Cardiac fibroblast (primary cell): ENCODE measurements at places on chromosomes 3 and 15.
A peak's percentile ranks its signal among the peaks of the same experiment; 100 is the strongest.

DNA sequence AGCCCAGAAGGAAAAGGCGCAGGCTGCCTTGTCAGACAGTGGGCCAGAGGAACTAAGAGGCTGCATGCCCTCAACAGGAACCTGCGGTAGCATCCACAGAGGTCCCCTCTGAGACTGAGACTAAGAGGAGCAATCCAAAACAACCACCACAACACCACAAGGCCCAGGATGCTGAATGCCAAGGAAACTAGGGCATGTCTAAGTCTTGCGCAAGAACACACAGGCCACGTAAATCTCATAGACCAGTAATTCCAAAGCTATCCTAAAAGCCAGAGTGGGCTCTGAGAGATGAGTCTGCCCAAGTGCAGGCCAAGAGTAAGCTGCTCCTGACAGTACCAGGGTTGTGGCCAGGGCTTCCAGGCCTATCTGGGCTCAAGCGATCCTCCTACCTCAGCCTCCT, 12.9 kb downstream of the MON1A start:
- peak; percentile 52 for DNase-seq

- DNase-seq, result no peak
Observed at GRCh38 chr15:23564821-23565394, 566 bp upstream of the MKRN3 start.

DNA sequence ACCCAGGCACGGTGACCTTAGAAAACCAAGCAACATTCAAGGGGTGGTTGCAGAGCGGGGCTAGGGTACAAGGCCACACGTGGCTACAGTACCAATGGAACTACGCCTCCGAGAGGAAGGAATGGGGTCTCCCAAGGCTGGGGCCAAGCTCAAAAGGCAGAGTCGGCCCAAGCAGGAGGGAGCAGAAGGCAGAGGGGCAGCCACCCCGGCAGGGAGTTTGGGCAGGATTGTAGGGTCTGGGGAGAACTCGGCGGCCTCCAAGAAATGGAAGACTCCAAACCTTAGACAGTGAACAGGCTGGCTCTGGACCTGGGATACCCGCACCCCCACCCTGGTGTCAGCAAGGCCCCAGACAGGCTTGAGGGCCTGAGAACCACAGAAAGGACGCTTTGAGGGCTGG, 28.7 kb downstream of the ATRIP start:
- DNase-seq, result no peak

GRCh38 chr3:133123636-133124035, 85.4 kb downstream of the TMEM108 start:
- DNase-seq, result no peak

- DNase-seq, result no peak
Observed at GRCh38 chr15:95698230-95698629, 632.3 kb upstream of the NR2F2 start.

DNA sequence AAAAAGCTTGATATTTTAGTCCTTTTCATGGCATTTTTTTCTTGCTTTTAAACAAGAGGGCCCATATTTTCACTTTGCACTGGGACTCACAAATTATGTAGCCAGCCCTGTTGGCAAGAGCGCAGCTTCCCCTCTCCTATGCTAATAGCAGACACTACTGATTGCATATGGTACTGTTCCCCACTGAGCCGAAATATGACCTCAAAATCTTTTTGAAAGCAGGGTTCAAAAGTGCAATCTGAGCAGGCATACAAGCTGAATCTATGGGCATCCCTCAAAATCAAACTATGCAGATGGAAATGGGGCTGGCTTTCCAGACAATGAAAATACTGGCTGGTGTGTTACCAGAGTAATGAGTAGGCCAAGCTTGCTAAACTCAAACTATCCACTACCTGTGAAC, 225.2 kb upstream of the SETMAR start:
- no peak for DNase-seq

DNA sequence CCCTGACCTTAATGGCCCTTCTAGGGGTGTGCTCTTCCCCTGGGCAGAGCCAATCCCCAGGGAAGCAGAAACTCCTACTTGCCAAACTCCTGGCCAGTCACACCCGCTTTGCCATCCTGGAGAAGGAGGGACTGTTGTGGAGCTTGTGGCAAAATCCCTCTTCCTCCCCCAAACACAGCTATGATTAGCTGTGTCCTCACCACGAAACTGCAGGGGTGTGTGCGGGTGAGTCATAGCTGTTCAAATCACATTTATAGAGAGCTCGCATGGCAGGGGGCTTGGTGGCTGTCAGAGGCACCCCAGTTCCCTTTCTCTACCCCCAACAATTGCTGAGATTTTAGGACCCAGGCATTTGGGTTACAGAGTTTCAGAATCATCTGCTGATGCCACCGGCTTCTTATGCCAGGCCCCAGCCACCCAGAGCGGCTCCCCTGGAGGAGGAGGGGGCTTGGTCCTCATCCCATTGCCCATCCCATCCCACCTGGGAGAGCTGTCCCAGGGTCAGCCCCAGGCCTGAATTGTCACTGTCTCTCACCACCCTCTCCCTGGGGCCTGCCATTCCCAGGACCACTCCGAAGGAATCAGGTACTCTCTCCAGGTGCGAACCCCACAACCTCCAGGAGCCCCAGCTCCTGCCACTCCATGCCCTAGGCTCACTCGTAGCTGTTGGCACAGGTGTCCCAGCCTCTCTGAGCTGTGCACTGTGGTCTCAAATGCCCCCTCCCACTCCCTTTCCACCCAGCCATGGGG, 28.8 kb upstream of the MAGEF1 start:
- peak; percentile 28 for DNase-seq

GRCh38 chr3:17094551-17094950, 209.8 kb downstream of the PLCL2 start:
- no peak for DNase-seq

- no peak for DNase-seq
Observed at GRCh38 chr15:100118546-100118945, 223.2 kb downstream of the ADAMTS17 start.

GRCh38 chr3:44055951-44056350, 185.7 kb upstream of the TOPAZ1 start:
- no peak for DNase-seq

DNA sequence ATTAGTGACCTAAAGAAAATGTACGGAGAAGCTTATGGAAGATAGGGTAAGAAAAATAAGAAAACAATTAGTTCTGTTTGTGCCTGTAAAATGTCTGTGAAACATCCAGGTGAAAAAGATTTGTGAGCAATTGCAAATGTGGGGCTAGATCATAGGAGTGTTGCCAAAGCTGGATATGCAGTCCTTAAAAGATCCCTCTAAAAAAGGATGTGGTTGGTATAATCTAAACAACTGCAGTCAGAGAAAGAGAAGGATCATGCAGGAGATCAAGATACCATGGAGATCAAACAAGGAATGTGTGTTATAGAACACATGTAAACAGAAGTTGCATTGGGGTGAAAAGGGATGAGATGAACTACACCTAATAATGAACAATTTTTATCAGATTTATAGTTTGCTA, 116.8 kb downstream of the ALCAM start:
- DNase-seq, result no peak

GRCh38 chr3:178714925-178715832, 178.9 kb downstream of the KCNMB2 start:
- DNase-seq, result no peak

DNA sequence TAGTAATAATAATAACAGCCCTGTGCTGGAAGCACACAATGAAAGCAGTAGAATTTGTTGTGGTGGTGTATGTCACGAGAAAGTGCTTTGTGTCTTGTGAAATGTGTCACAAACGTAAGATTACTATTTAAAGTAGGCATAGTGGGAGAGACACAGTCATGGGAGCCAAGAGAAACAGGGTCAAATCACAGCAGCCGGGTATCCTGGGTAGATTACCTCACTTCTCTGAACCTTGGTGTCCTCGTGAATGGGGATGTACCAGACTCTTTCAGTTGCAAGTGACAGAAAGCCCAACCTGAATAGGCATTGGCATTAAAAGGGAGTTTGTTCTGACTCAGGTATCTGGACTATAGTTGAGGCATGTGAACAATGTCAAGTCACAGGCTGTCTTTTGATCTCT, 29.1 kb upstream of the SRGAP3 start:
- DNase-seq, result no peak

DNA sequence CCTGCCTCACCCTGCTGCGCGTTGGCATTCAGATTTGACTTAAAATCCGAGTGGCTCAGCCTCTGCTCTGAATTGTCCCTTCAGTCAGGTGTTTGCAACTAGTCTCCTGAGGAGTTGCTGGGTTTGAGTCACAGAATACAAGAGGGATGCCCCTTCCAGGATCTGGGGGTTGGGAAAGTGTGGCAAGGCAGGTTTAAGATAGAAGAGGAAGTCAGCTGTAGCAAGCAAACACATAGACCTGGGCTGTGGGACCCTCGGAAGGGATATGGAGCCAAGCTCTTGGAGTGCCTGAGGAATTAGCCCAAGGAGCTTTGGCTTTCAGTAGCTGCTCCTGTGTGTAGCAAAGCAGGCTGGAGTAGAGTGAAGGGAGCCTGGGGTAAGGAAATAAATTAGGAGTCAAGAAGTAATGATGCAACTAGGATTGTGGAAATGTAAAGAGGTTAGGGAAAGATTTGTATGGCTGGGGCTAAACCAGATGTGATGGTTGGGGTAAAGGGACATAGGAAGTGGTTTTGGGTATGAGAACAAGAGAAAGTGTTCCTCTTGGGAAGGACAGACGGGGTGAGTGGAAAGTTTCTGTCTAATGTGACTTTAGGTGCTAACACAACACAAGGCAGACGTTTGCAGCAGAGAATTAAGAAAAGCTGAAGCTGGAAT, 41.2 kb downstream of the RAB7A start:
- DNase-seq, result no peak

DNA sequence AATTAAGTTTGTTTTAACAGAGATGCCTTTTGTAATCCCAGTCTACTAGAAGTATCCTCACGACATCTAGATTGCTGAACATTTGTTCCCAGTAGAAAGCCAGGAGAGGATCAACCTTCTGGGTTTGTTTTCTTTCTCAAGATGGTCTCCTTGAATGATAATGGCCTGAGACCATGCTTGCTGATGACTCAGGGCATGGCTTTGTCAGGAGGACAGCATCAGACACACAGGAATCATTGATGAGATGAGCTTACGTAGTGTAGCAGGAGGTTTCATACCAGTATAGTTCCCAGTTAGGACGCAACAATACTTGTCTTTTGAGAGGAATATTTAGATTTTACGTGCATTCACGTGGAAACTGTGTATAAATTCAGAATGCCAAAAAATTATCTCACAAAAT, 38.6 kb downstream of the ATP1B3 start:
- no peak for DNase-seq

GRCh38 chr3:194836661-194837060, 151.0 kb downstream of the FAM43A start:
- no peak for DNase-seq

GRCh38 chr15:40693904-40694687, 878 bp upstream of the RAD51 start:
- DNase-seq, result peak; percentile 7

DNA sequence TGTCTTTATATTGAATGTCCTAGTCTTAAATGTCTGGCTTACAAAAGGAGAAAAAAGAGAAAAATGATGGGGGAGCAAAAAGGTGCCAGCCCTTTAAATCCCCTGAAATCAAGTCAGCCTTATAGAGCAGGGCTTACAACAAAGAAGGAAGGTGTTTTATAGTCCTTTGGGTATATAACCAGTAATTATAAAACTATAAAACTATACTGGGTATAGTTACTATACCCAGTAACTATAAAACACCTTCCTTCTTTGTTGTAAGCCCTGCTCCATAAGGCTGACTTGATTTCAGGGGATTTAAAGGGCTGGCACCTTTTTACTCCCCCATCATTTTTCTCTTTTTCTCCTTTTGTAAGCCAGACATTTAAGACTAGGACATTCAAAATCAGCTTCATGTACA, 598.0 kb upstream of the SEMA6D start:
- DNase-seq, result no peak

DNA sequence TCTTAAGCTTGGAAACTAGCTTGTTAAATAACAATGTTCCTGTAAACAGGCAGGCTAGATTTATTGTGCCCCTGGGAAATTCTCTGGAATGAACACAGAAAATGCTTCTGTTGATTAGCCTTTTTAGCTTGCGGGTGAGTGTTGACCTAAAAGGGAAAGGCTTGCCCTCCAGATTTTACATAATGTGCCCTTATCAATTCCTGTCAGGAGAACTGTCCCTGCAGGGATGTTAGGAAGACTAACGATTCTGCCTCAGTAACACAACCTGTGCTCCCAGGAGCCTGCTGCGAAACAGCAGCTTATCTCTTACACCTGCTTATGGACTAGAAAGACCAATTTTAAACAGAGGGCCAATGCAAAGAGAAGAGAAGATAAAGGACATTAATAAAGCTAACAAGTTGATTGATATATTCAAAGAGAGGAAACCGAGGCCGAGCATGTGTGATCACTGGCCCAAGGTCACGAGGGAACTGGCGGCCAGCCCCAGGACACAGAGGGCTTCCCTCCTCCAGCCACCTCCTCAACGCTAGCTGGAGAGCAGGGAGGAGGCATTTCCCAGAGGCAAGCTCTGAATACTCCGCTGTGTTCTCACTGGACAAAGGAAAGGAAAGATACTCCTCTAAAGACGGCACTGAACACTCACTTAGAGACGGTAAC, 48.4 kb upstream of the TJP1 start:
- no peak for DNase-seq

DNA sequence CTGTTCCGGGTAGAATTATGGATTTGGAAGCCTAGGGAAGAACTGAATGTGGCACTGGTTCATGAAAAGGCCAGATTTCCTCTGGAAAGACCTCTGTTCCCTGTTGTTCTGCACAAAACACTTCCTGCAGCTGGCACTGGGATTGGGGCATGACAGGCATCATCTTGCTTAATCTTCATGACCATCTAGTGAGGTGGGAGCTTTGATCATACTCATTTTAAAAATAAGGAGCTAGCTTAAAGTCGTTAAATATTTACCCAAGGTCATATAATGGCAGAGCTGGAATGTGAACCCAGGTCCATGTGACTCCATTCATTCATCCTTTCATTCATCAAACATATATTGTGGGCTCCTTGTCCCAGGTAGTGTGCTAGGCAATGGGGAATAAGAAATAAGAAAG, 40.4 kb downstream of the EBLN2 start:
- DNase-seq, result no peak

DNA sequence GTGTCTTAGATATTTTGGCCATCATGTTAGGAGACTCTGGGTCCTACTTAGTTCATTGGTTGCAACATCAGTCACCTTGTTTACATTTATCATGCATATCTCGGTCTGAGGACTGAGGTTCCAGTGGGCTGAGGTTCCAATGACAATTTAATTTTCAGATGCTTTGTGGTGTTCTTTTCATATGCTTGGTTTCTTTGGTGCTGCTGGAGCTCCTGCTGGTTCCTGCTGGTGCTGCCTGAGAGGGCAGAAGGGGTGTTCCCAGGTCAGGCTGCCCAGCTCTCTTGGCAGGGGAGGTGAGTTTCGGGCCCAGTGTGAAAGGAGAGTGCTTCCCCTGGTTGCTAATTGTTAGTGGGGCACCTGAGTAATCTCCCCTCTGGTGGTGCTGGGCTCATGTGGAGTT, 6.9 kb upstream of the KLHL40 start:
- DNase-seq, result no peak

- DNase-seq, result no peak
Observed at GRCh38 chr3:5020242-5020722, 41.0 kb downstream of the BHLHE40 start.

DNA sequence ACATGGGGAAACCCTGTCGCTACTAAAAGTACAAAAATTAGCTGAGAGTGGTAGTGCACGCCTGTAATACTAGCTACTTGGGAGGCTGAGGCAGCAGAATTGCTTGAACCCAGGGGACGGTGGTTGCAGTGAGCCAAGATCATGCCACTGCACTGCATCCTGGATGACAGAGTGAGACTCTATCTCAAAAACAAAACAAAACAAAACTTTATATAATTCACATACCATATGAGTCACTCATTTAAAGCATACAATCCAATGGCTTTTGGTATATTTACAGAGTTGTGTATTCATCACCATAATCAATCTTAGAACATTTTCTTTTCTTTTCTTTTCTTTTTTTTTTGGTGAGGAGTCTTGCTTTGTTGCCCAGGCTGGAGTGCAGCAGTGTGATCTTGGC, 8.7 kb downstream of the PXK start:
- DNase-seq, result peak; percentile 55
